GM12891 (cell line): ENCODE measurements at places on chromosomes 2 and 18.

DNA sequence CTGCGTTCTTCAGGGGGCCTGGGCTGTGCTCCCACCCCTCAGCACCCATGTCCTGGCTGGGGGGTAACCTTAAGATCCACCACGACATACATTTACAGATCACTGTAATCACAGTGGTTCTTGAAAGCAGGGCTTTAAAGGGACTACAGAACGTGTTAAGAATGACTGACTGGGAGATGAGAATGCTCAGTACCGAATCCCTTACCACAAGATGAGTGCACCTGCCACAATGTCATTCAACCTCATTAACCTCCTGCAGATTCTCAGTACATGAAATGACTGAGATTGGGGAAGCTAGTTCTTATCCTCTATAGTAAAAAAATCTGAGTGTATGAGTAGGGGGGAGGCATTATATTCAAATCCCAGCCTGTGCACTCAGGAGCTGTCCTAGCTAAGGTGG lies 10.5 kb upstream of the PIEZO2 start:
- no peak for DNase-seq

GRCh38 chr2:62793213-62793612 lies 87.7 kb downstream of the EHBP1 start:
- DNase-seq: no peak

GRCh38 chr2:170974304-170974993 lies 45.4 kb downstream of the GORASP2 start:
- DNase-seq: no peak

GRCh38 chr18:61609131-61609530 lies 275.9 kb downstream of the CDH20 start:
- no peak for DNase-seq

DNA sequence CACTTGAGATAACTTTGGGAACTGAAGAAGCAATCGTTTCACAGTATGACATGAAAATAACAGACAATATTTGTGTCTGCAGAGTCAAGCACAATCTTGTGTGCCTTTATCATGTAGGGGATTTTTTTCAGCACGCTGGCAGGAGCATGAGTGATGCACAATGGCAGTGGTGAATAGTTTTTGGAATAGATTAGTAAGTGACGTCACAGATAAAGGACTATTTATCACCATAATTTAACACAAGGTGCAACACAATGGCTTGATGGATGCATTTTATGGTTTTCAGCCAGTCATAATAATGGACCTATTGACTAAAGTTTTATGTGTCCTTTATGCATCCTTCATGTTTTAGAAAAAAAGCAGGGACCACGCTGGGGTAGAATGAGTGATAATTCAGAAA lies 559.8 kb upstream of the FANCL start:
- no peak for DNase-seq

- DNase-seq: no peak
Observed at GRCh38 chr2:105113616-105114291, 75.9 kb downstream of the MRPS9 start.

DNA sequence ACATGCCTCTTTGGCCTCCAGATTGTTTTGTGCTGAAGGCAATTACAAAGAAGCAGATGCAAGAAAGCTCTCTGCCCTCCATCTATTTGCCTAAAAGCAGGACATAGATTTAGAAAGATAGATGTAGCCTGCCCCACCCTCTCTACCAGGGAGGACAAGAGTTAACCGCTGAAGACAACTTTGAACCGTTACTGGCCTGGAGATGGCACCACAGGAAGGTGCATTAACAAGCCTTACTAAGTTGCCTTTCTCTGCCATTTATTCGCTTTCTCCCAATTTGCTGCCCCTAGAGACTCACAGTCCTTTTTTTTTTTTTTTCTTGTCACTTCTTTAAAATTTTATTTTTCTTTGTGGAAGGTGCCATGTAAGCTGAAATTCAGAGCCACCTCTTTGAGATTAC lies 28.8 kb upstream of the RMDN2 start:
- no peak for DNase-seq

GRCh38 chr18:36460324-36460850 lies 162.9 kb downstream of the FHOD3 start:
- DNase-seq: no peak

GRCh38 chr2:216165711-216166110 lies 56.6 kb downstream of the XRCC5 start:
- no peak for DNase-seq

DNA sequence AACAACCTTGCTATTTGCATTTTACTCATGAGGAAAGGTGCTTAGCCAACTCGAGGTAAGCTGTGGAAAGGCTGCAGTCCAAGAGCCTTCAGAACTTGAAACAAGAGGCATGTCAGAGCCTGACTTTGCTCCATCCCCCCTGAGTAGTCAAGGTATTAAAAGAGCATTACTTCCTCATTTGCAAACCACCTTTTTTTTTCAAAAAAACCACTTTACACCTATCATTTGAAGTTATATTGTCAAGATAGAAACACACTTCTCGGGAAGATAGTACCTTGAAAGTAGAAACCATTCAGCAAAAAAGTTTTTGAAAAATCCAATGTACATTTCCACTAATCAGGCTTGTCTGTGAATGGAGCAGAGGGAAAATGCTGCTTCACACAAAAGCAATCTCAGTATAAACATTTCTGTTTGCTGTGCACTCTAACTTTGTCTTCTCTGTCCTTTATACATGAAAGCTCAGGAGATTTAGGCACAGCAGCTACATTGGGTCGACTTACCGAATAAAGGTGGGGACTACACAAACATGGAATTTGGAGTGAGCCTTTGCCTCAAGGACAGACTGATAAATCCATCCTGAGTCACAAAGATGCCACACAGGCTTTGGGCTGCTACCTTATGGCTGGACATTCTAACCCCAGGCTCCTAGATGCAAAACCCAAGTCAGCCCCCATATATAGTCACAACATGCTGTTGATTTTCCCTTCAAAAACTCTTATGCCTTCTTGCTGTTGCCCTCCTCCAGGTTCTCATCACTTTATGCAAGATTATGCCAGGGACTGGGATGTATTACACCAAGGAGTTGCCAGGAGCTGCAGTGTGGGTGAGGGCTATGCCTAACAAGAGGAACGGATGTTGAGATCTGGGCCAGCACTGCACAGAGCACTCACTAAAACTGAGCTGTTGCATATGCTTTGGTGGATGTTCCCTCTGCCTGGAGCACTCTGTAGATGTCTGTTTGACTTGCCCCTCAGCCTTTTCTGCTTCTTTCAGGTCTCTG lies 41.4 kb upstream of the EML4 start:
- DNase-seq: no peak

GRCh38 chr2:61632276-61633169 lies 94.4 kb upstream of the XPO1 start:
- DNase-seq: no peak

DNA sequence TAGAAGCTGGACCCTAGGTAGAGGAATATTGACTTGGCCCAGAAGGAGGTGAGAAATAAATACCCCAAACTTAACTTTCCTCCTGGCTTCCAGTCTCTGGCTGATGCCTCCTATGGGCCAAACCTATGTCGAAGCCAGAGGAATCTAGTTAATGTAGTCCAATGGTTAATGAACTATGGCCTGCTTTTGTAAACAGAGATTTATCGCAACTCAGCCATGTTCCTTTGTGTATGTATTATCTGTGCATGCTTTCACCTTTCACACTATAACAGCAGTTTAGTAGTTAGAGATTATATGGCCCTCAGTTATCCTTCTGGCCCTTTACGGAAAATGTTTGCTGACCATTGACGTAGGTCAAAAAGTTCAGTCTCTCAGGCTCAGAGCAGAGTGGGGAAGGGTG lies 67.3 kb upstream of the BARD1 start:
- no peak for DNase-seq
